Globus pallidus (tissue), 1 donor: ENCODE measurements at places on chromosomes 16 and 17.

- no peak for DNase-seq
These were observed 63.6 kb upstream of the ERCC4 start for GRCh38 chr16:13856398-13856797.

- DNase-seq: peak; percentile 70
These were observed 140.1 kb downstream of the CCDC182 start for GRCh38 chr17:57604771-57605674.

DNA sequence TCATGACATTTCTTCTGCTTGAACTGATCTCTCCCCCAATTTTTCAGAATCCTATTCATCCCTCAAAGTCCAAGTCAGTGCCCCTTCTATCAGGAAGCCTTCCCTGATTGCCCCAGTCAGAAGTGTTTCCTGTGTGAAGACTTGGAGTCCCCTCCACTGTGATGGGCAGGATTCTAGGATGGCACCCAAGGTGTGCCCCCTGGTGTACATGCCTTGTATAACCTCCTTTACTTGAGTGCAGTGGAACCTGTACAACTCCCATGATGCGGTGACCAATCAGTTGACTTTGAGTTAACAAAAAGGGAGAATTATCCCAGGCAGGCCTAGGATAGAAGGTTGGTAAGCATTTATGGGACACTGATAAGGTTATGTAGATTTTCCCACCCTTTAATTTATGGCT, 23.4 kb downstream of the MYH13 start:
- no peak for DNase-seq

DNA sequence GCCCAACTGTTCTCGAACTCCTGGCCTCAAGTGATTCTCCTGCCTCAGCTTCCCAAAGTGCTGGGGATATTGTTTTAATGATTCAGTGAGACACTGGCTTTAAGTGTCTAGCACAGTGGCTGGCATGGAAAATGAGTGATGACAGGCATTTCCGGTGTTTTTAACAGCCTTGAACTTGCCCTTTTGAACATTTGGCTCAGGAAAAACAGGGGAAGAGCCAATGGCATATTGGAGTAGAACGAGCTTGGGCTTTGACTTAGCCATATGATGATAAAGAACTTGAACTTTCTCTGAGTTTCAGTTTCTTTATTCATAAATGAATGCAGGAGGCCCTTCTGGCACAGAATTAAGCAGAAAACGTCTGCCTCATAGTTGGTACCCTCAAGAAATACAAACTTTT, 145.0 kb upstream of the HS3ST4 start:
- no peak for DNase-seq

- DNase-seq: no peak
These were observed 87.2 kb upstream of the TOX3 start for GRCh38 chr16:52634104-52634503.

GRCh38 chr17:8109661-8110455, 8.5 kb downstream of the ALOXE3 start:
- peak; percentile 3 for DNase-seq

DNA sequence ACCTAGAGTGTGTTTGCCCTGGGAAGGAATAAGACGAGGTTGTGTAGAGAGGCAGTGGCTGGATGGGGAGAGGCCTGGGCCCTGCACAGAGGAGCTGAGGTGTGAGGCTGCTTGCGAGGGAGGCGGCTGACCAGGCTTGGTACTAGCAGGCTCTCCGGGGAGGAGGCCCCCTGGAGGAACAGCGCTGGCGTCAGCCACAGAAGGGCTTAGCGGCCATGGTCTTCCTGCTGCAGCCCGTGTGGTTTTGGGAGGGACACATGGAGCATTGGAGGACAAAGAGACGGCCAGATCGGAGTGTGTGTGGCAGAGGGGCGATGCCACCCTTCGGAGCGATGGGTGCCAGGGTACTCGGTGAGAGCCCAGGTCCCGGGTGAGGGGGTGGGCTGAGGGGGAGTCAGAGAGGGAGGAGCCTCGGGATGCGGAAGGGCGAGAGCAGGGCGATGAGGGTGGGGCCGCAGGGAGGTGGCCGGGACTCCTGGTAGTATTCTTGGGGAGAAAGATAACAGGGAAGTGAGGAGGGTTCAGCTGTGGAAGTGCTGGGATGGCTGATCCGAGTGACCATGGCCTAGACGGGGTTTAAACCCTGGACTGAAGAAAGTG, 8.3 kb downstream of the BANP start:
- no peak for DNase-seq

- DNase-seq: no peak
These were observed 1.1 kb upstream of the TFAP4 start for GRCh38 chr16:4273858-4274311.

DNA sequence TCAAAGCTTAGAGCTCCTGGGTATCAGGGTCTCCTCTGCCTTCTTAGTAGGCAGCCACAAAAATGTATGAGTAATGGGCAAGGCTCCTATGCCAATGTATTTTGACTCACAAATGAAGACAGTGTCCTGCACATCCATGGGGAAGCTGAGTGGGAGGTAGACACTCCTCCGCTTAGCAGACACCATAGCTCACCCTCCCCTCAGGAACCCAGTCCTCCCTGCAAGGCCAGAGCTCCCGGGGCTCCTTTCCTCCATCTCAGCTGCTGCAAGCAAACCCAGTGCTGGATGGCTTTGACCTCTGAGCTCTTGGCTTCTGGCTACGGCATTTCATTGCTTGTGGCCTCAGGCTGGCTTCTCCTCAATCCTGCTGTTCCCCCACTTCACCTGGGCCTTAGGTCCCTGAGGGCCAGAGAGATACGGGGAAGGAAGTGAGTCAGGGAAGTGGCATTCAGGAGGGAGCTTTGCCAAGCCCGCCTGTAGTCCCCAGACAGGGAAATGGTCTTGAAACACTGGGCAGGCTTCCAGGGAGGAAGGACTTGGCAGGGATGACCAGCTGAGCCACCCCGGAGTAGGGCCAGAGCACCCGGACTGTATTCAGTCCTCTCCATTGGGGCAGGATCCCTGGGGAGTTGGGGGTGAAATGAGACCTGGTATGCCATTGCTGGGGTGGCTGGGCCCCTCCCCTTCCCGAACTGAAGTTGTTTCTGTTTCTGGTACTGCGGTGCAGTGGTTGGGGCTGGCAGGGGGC, 4.5 kb downstream of the ABCC3 start:
- peak; percentile 66 for DNase-seq

- no peak for DNase-seq
These were observed 22.9 kb downstream of the MARVELD3 start for GRCh38 chr16:71648921-71649320.

DNA sequence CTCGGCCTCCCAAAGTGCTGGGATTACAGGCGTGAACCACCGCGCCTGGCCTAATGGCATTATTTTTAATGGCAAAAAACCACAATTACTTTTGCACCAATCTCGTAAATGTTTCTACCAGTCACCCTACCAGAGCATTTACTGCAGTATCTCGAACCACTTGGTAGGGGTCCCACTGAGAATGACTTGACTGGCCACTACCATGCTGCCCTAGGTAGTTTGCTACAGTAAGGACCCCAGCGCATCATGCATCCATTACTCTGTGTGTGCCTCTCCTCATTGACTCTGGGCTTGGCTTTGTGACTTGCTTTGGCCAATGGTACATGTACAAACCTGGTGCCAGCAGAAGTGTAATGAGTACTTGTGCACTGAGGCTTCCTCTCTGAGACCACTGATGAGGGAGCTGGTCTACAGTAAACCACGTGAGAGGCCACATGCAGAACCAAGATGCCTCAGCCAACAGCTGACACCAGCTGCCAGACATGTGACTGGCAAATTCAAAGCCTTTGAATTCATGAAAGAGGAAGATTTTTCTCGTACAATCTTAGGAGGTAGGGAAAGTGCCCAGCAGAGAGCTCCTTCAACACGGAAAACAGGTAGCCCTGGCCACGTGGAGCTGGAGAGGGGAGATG, 421.7 kb upstream of the C16orf82 start:
- DNase-seq: peak; percentile 11

DNA sequence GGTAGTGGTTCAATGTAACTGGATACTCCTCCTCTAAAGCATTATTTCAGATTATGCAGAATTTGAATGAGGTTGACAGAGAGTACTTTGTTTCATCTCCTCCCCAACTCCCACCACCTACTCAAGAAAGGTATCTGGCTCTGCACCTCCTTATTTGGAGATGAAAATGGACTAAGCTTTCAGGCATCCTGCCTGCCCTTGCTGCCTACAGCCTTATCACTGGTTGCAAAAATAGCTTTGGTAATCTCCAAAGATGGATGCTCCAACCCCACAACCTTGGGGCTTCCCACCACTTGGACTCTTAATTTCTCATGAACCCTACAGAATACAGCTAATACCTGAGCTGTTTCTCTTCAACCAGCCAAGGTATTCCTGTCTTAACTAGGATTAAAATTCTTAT, 45.3 kb upstream of the CORO6 start:
- no peak for DNase-seq

GRCh38 chr17:55458287-55458900, 36.8 kb upstream of the MMD start:
- no peak for DNase-seq

DNA sequence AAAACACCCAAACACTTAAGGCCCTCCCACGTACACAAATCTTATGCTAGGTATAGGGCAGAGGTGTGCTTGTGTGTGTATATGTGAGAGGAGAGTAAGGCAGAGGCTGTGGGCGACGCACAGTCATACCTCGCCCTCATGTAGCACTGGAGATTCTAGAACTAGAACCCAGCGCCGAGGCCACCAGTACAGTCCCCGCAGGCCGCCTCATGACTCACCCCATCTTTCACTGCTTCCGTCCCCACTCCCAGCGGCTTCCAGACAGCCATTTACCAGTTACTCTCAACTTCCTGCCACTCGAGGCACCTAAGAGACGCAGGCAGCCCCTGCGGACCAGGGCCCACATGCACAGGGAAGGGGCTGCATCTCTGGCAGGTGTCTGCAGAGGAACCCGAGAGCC, 23.2 kb upstream of the CYTH1 start:
- DNase-seq: no peak

DNA sequence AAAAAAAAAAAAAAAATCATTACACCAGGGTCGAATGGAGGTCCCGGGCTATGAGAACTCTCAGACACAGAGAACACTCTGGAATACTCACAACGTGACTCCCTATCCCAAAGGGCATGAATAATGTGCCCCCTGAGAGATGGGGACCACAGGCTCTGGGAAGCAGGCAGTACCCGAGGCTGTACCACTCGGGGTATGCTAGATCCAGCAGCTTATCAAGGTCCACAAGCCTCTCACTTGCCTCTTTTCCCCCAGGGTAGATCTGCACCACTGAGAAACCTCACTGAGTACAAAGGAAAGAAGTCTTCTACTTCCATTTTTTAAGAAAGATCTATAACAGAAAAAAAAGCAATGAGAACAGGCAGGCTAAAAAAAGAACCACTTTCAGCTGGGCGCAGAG, 40.5 kb downstream of the WDR59 start:
- no peak for DNase-seq

DNA sequence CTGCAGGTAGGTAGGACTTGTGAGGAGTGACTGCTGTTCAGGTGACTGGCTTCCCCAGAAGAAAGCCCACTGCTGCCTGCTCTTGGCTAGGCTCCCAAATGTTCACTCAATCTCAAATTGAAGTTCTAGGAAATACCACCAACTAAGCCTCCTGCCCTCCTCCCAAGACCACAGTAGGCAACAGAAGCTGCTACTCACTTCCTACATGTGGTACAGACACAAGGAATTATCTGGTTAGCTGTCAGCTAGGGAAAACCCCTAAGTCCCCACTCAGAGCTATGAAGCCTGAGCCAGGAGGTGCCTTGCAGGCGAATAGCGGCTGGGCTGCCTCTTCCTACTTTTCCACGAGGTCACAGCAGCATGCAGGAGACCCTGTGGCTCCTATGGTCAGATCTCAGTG, 4.9 kb downstream of the FBXO39 start:
- DNase-seq: no peak

GRCh38 chr16:55839115-55839514, 6.2 kb upstream of the CES1 start:
- no peak for DNase-seq

DNA sequence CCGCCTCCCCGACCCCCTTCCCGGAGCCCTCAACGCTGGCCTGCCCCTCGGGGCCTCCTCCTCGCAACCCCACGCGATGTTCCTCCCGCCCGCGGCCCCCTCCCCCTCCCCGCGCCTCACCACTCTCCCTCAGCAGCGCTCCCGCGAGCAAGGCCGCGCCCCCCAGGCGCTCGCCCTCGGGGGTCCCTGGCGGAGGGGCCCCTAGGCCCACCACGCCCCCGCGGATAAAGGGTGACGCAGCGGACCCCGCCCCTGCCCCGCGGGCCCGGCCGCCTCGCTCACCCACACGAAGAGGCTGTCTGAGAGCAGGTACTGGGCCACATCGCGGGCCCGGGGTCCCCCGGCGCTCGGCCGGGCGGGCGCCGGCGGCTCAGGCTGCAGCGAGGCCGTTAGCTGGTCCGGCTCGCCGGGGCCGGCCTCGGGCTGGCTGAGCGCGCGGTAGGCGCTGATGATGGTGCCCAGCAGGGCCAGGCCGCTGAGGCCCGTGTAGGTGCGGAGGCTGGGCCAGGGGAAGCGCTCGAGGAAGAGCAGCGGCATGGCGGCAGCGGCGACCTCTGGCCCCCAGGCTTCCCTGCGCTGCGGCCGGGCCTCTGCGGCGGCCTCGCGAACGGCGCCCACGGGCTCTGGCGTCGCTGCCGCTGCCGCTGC, 430 bp downstream of the AMFR start:
- DNase-seq: peak; percentile 20

DNA sequence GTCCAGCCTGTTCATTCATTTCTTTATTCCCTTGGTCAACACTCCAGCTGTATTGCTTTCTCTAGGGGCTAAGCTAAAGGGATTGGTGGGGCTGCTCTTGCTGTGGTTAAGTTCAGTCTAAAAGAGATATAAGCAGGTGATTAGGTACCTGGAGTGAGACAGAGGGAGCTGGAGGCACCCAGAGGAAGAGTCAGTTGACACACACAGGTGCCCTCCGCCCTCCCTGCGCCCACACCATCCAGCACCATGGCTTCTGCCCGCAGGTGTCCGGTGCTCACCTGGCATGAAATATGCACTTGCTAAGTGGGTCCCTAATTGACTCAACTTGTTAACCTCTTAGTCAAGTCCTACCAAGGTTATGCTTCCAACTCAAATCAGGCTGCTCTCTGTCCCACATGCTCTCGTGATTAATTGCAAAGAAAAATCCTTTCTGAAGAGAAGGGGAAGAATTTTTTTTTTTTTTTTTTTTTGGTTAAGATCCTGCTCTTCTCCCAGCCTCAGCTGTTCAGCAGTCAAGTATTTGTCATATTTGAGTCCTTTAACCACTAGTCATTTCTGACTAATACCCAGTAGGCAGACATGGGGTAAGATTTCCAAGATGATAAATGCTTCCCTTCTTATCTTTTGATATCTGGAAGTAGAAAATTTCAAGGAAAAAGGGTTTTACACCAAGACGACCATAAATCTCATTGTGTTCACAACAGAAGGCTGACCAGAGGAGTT, 199.8 kb upstream of the WSCD1 start:
- DNase-seq: no peak

GRCh38 chr16:85539084-85539483, 74.0 kb upstream of the GSE1 start:
- DNase-seq: no peak

GRCh38 chr16:84048871-84049270, 6.3 kb upstream of the SLC38A8 start:
- DNase-seq: no peak

- no peak for DNase-seq
These were observed 18.6 kb downstream of the RAB11FIP3 start for GRCh38 chr16:444027-444426.

- DNase-seq: no peak
These were observed 4.3 kb upstream of the CCL7 start for GRCh38 chr17:34265711-34266110.
